ENCODE measurements at places on chromosomes 2 and 18. TPM values are rescaled to one million over a fixed set of nuclear protein-coding genes. Genes with fewer than 3 reads are reported as not detected.

GRCh38 chr2:130381619-130382018, 25.8 kb downstream of the PTPN18 start:
- H3K4me3 ChIP-seq, result no peak overlapping the region
- H3K4me1 ChIP-seq, result no peaks in the 10 kb centered on the region
- H3K27me3 ChIP-seq, result no peaks in the 10 kb centered on the region
- H3K27ac ChIP-seq, result no peak overlapping the region

DNA sequence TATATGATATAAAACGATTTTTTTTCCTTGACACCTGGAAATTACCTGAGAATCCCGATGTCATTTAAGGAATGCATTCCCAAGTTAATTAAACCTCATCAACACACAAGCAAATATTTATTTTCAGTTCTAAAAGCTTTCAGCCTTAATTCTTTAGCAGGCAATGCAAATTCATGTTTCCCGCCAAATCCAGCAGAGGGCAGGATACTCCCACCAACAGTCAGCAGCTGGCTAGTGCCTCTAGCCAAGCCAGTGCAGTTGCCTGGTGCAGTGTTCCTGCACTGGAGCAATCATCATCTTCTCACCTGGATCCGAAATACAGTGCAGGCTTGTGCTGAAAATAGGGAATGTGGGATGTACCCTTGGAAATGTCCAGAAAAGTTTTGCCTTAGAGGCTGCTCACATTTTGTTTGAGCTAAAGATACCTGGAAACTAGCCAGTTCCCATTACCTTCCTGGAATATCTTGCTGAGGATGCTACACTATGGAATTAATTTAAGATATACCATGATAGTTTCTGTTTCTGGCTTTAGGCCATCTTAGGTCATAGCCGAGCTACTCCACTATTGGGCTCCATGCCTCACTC, 48.4 kb upstream of the CYTIP start:
- no peak for DNase-seq
- no peaks in the 10 kb centered on the region for H3K4me1 ChIP-seq
- H3K27me3 ChIP-seq, result peaks cover 10% of the 10 kb centered on the region
- H3K4me3 ChIP-seq, result no peak overlapping the region
- no peaks in the 10 kb centered on the region for H3K36me3 ChIP-seq
- no peak overlapping the region for H3K27ac ChIP-seq

GRCh38 chr2:128640166-128640844, 321.6 kb upstream of the HS6ST1 start:
- no peak for DNase-seq
- no peak overlapping the region for H3K27ac ChIP-seq
- no peaks in the 10 kb centered on the region for H3K4me1 ChIP-seq
- H3K27me3 ChIP-seq, result no peaks in the 10 kb centered on the region

The FASTKD1 gene
- 16.9 TPM for total RNA-seq

DNA sequence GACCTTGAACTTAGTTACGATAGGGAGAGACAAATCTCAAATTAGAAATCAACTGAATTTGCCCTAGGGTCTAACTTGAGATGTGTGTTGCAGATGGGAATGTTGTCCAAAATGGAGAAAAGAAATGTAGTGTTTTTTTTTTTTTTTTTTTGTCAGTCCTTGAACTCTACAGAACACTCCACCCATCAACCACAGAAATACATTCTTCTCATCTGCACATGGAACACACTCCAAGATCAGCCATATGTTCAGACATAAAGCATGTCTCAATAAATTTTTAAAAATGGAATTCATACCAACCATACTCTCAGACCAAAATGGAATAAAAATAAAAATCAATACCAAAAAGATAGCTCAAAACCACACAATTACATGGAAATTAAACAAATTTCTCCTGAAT, 526.5 kb downstream of the FBXO15 start:
- no peak overlapping the region for H3K4me3 ChIP-seq
- H3K4me1 ChIP-seq, result no peaks in the 10 kb centered on the region
- no peaks in the 10 kb centered on the region for H3K27me3 ChIP-seq

The CD226 gene
- 1.9 TPM for total RNA-seq

GRCh38 chr2:43333656-43334144, 107.3 kb upstream of the ZFP36L2 start:
- no peak for DNase-seq
- H3K27ac ChIP-seq, result peak overlapping the region; percentile 54
- H3K4me1 ChIP-seq, result peaks cover 69% of the 10 kb centered on the region
- H3K27me3 ChIP-seq, result no peaks in the 10 kb centered on the region
- H3K4me3 ChIP-seq, result no peak overlapping the region

The DTNB gene
- total RNA-seq, result 8.3 TPM

DNA sequence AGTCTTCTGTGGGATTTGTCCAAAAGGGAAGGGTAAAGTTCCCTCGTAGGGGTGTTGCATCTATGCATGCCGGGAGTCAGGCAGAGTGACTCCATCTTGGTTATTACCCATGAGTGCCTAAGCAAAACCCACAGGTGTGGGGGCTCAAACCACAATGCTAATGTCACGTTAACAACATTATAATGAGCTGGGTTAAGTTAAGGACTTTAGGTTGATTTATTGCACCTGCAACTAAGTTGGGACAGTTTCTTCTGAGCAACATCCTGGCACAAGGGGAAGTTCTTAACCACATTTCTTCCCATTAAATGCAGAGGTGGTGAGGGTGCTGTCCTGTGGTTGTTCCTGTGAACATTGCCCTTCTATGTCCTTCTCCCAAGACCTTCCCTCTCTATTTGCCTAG, 1596.8 kb upstream of the SLC39A10 start:
- no peaks in the 10 kb centered on the region for H3K27me3 ChIP-seq
- no peak for DNase-seq
- H3K27ac ChIP-seq, result no peak overlapping the region
- H3K36me3 ChIP-seq, result no peaks in the 10 kb centered on the region
- no peaks in the 10 kb centered on the region for H3K4me1 ChIP-seq
- H3K4me3 ChIP-seq, result no peak overlapping the region

- H3K27me3 ChIP-seq, result no peaks in the 10 kb centered on the region
- H3K36me3 ChIP-seq, result no peaks in the 10 kb centered on the region
- H3K4me1 ChIP-seq, result peaks cover 31% of the 10 kb centered on the region
- no peak overlapping the region for H3K27ac ChIP-seq
- no peak for DNase-seq
These were observed 818.0 kb upstream of the ACVR2A start for GRCh38 chr2:147026664-147027295.

The MEP1B gene
- not detected for total RNA-seq

- H3K27me3 ChIP-seq, result no peaks in the 10 kb centered on the region
- peaks cover 10% of the 10 kb centered on the region for H3K4me1 ChIP-seq
- no peak overlapping the region for H3K4me3 ChIP-seq
- no peak overlapping the region for H3K27ac ChIP-seq
These were observed 2.6 kb downstream of the BOD1L2 start for GRCh38 chr18:57149531-57149930.

The CPLX4 gene
- not detected for total RNA-seq

DNA sequence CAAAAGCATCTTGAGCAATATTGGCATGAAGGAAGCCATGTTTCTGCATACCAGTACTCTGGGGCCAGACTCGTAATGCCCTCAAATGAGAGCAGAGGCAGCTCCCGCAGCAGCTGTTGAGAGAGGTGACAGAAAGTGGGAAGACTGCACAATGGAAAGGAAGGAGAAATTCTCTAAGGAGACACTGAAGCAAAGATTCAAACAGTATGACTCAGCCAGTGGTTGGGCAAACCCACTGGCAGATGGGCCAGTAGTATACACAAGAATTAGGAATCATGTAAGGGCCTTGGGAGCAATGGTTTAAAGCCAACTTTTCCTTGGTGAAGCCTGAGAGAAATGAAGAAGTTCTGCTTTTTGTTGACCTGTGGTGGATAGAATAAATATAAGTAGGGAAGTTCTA, 2092.7 kb upstream of the PIK3C3 start:
- no peaks in the 10 kb centered on the region for H3K27me3 ChIP-seq
- no peak overlapping the region for H3K4me3 ChIP-seq
- H3K4me1 ChIP-seq, result peaks cover 5% of the 10 kb centered on the region
- DNase-seq, result no peak
- no peak overlapping the region for H3K27ac ChIP-seq

The CNDP2 gene
- total RNA-seq, result 136 TPM

DNA sequence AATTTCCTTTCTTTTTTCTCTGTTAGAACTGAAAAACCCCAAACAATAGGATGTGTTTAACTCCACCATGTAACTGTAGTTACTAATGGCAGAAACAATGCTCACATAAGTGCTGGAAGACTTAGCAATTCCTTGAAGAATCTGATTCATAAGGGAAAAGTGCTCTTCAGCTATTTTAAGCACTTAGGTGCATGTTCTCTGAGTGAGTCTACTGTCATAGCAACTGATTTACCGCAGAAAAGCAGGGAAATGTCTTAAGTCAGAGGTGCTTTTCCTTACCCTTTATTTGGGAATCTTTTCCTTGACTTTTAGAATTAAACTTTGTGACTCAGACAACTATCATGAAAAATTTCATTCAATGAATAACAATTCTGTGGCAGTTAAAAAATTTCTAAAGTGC, 65.4 kb upstream of the NABP1 start:
- DNase-seq, result no peak
- H3K4me1 ChIP-seq, result no peaks in the 10 kb centered on the region
- H3K27ac ChIP-seq, result no peak overlapping the region
- H3K27me3 ChIP-seq, result no peaks in the 10 kb centered on the region
- H3K36me3 ChIP-seq, result no peaks in the 10 kb centered on the region

The SPAG16 gene
- 34.4 TPM for total RNA-seq

DNA sequence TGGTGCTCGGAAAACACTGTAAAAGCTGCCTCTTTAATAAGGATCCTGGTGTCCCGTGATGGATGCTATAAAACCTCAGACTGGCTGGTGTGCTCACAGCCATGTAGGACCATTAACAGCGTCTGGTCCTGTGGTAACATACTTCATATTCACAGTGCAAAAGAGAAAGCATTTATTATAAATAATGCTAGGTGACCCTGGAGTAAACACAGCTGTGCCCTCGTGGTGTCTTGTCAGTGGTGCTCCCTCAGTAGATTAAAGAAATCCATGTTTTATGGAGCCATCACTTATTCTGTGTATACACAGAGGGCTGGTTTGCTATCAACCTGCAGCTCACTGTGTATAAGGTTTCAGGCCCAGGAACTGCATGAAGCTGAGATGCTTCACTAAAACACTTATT, 106.9 kb downstream of the CDK15 start:
- H3K4me3 ChIP-seq, result no peak overlapping the region
- no peaks in the 10 kb centered on the region for H3K27me3 ChIP-seq
- H3K4me1 ChIP-seq, result no peaks in the 10 kb centered on the region
- no peaks in the 10 kb centered on the region for H3K36me3 ChIP-seq
- H3K27ac ChIP-seq, result no peak overlapping the region

GRCh38 chr18:39494211-39494896, 1928.8 kb upstream of the CELF4 start:
- H3K4me3 ChIP-seq, result no peak overlapping the region
- H3K4me1 ChIP-seq, result no peaks in the 10 kb centered on the region
- H3K27me3 ChIP-seq, result no peaks in the 10 kb centered on the region
- H3K27ac ChIP-seq, result no peak overlapping the region

- no peak for DNase-seq
- no peaks in the 10 kb centered on the region for H3K27me3 ChIP-seq
- H3K4me3 ChIP-seq, result no peak overlapping the region
- H3K27ac ChIP-seq, result no peak overlapping the region
These were observed 5.5 kb downstream of the CCDC102B start for GRCh38 chr18:68803356-68803755.

The GRHL1 gene
- 119 TPM for total RNA-seq

DNA sequence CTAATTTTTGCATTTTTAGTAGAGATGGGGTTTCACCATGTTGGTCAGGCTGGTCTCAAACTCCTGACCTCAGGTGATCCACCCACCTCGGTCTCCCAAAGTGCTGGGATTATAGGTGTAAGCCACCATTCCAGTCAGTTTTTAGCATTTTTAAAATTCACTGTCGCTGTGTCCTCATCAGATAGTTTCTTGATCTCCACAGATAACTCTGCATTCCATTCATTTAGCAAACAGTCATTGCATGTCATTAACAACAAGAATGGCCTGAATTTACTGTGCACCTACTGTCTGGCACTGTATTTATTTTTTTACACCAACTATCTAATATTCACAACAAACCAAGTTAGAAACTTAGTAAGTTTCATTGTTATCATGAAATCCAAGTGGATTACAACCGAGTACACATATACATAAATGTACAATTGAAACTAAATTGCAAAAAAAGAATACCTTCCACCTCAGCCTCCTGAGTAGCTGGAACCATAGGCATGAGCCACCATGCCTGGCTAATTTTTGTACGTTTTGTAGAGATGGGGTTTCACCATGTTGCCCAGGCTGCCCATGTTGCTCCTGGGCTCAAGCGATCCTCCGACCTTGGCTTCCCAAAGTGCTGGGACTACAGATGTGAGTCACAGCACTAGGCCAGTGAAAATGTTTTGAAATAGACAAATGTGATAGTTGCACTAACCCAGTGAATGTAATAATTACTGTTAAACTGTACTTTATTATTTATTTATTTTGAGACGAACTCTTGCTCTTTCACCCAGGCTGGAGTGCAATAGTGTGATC, 4.3 kb downstream of the MCEE start:
- no peaks in the 10 kb centered on the region for H3K27me3 ChIP-seq
- no peak overlapping the region for H3K27ac ChIP-seq
- peaks cover 39% of the 10 kb centered on the region for H3K4me1 ChIP-seq
- peaks cover 36% of the 10 kb centered on the region for H3K36me3 ChIP-seq
- no peak for DNase-seq
- no peak overlapping the region for H3K4me3 ChIP-seq

The CRYGC gene
- not detected for total RNA-seq

The RAB6C gene
- total RNA-seq, result not detected

The CACNB4 gene
- total RNA-seq, result 7.2 TPM

The ASB18 gene
- total RNA-seq, result not detected

GRCh38 chr18:12933327-12933726, 14.5 kb upstream of the SEH1L start:
- no peak overlapping the region for H3K27ac ChIP-seq
- no peaks in the 10 kb centered on the region for H3K4me1 ChIP-seq
- H3K36me3 ChIP-seq, result no peaks in the 10 kb centered on the region
- H3K4me3 ChIP-seq, result no peak overlapping the region

The ATP6V1B1 gene
- 1.2 TPM for total RNA-seq

The DCDC2C gene
- not detected for total RNA-seq

DNA sequence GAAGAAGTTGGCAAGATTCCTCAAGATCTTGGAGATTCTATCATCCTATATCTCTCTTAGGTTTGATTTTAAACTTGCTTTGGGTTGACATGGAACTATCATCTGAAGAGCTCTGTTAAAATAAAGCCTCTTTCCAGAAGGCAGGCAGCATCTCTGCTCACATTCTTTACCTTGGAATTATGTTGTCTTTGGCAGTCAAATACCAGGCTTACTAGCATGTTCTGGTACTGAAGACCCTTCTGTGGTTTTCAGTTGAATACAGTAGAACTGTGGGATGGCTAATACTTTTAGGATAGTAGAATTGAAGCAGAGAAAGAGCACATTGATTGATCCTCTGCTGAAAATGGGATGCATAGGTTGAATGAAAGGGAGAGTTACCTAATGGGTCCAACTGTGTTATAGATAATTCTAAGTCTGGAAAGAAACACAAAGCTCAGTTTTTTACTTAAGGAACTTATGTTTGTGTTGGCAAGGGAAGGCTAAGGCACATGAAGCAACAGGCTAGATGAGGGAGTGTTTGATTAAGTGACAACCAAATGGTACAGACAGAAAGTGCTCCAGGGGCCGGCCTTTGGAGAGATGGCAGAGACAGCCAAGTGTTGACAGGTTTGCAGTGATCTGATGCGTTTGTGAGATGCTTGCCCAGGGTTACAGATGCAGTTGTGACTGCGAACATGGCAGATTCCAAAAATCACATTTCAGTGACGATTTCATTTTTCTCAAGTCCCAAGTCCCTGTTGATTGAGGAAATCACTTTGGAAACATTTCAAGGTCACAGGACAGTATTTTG, 397.9 kb downstream of the MEIS1 start:
- H3K4me3 ChIP-seq, result no peak overlapping the region
- H3K4me1 ChIP-seq, result no peaks in the 10 kb centered on the region
